ENCODE measurements at places on chromosomes 11 and 22.

DNA sequence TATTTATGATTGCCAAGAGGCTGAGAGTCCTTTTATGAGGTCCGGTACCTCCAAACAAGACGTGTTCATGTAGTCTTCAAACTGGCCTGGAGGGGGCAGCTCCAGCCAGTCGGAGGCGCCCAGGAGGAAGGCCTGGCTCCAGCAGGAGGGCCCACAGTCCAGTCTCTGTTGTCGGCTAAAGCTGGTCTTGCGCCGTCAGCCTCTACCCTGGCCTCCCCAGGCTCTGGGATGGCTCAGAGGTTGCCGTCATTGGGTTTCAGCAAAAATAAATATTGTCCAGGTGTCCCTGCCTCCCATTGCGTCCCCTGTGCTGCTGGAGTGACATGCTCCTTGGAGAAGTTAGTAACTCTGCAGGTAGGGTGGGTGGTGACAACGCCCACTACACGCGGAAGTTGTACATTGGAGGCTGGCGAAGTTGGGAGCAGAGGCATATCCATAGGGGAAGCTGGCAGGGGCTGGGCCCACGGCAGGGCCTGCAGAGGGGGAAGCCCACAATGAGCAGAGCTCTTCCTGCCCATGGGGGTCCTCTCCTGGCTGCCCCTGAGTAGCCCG, 1.0 kb upstream of the SLC25A1 start:
- peak; percentile 85 for DNase-seq

GRCh38 chr22:45880716-45881523, 96.0 kb downstream of the WNT7B start:
- DNase-seq, result no peak

DNA sequence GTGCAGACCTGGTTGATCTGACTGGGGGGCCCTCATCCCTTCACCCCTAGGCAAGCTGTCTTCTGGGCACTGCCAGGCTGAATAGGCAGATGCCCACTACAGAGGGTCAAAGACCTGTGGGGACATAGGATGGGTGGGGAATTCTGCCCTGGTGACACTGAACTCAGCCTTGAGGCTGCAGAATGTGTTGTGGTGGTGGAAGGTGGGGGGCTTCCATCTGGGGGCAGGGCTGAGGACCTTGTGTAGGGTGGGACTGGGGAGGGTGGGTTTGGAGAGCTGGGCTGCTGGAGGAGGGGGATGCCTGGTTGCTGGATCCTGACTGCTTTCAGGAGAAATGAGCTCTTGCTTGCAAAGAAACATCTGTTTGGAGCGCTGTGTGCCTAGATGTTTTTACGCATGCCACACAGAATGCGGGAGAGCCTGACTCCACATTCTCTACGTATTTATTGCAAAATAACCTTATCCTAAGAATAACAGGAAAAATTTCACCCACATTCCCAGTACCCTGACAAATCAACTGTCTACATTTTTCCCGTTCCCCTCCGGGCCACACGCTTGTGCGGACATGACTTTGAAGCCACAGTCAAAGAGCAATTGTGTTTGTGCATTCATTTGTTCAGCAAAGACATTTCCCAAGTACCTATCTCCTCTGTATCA, 18.3 kb downstream of the SMIM38 start:
- peak; percentile 66 for DNase-seq

- DNase-seq, result no peak
Measured at GRCh38 chr22:39653787-39654077, 83.2 kb downstream of the CACNA1I start.

DNA sequence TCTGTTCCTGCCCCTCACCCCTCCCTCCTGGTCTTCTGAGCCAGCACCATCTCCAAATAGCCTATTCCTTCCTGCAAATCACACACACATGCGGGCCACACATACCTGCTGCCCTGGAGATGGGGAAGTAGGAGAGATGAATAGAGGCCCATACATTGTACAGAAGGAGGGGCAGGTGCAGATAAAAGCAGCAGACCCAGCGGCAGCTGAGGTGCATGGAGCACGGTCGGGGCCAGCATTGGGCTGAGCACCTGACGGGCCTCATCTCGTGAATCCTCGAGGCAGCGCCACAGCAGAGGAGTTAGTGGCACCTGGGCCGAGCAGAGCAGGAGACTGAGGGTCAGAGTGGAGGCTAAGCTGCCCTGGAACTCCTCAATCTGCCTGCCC, 941.8 kb downstream of the BRD1 start:
- no peak for DNase-seq

DNA sequence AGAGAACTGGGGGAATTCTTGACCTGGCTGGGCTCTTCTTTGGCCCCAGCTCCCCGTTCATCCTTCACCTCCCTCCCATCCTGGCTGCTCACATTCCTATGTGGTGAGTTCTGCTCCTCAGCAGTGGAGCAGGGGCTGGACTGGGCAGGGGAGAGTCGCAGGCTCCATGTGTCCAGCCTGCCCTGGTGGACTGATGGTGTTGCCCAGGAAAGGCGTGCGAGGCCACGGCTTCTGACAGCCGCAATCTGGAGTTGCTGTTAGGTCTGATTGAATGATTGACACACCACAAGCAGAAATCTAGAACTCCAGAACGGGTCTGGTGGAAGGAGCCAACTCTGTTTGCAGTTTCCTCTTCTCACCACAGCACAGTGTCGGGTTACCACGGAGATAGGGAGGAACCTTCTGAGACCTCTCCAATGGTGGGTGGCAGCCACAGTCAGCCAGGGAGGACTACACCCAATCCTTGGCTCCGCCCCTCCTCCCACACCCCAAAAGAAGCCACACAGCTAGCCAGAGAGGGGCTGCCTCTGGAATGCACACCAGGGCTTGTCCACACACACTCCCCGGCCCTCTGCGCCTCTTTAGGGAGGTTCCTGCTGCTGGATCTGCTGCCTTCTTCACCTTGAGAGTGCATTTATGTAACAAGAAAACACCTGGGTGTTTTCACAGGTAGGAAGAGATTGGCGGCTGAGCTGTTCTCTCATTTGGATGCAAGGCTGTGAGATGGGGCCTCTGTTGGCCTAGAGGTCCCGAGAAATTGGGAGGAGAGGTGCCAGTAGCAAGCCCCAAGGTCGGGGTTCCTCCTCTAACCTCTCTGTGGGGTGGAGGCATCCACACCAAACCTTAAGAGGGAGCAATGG, 56.4 kb upstream of the CD44 start:
- peak; percentile 83 for DNase-seq

GRCh38 chr22:37909766-37910165, 3.7 kb downstream of the MICALL1 start:
- no peak for DNase-seq

DNA sequence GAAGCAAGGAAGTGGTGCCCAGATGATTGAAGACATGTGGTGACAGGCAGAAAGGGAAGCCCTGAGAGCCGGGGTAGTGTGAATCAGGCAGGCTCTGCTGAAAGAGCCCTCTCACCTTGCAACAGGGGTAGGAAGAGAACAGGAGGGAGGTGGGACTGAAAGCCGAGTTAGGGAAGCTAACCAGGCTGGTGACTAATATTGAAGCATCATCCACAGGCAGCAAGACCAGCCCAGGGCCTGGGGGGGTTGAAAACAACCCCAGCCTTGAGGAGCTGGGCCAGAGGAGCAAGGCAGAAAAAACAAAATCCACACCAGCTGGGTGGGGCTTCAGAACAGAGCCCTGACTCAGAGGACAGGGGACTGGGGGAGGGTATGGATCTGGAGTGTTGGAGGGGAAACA, 35.0 kb upstream of the CRTAM start:
- peak; percentile 79 for DNase-seq

DNA sequence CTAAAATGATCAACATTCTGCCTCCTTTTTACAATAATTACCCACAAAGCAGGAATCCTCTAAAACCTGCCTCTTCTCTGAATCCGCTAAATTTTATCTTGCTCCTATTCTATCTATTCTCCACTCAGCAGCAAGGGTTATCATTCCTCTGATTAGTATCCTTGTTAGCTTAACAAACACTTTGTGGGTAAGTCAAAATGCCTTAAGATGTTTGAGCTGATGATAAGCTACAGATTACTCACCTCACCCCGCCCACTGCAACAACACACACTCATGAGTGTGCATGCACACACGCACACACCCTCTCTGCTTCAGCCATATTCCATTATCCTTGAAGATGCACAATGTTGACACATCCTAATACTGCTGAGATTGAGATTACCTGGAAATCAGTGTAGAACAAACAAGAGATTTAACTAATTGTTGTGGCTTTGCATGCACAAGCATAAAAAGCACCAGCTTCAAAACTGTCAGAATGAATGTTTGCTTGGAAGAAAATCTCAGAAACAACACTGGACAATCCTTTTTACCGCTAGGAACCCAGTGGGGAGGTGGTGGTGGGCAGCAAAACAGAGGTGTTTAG, 130.9 kb downstream of the BBOX1 start:
- DNase-seq, result peak; percentile 20

DNA sequence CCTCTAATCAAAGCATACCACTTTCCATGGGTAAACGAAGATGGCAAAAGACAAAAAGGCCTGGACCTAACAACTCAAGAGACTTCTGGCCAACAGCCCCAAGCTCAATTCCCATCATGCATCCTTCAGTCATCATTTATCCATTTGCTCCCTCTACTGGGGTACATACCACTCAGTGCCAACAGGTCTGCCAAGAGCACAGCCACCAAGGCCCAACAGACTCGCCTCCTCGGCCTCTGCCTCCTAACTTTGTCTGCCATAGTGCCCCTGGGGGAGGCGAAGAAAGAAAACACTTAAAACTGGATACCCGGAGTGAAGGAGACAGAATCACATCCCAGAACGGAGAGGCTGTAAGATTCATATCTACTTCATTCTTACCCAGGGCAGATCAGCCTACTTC, 1.1 kb downstream of the HYOU1 start:
- peak; percentile 37 for DNase-seq

DNA sequence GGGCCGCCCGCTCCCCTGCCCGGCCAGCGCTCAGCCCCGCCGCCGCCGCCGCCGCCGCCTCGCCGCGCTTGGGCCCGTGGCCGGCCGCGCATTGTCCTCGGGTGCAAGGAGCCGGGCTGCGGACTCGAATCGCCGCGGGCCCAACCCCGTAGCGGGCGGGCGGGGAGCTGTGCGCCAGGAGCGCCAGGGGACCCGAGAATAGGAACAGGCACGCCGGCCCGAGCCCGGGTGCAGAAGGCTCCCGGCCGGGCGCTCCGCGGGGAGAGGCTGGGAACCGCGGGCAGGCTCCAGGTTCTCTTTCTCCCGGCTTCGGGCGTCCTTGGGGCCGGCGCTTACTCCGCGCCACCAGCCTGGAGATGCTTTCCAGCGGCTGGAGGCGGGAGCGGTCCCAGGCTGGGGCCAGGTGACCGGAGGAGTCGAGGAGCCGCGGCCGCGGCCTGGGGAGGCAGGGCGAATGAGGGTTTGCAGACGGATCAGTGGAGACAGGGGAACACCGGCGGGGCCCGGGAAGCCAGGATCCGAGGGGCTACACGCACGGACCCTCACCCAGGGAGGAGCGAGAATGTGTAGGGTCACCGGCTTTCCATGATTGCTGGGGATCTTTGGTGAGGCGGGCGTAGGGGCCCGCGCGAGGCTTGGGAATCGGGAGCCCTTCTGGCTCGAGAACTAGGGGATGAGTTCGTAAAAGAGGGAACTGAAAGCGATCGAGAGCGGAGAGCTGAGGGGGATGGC, 726 bp downstream of the PKNOX2 start:
- peak; percentile 33 for DNase-seq

Data from IMR-90 (cell line).